ENCODE measurements at places on chromosomes 3 and 15. TPM values are rescaled to one million over a fixed set of nuclear protein-coding genes. Genes with fewer than 3 reads are reported as not detected.

DNA sequence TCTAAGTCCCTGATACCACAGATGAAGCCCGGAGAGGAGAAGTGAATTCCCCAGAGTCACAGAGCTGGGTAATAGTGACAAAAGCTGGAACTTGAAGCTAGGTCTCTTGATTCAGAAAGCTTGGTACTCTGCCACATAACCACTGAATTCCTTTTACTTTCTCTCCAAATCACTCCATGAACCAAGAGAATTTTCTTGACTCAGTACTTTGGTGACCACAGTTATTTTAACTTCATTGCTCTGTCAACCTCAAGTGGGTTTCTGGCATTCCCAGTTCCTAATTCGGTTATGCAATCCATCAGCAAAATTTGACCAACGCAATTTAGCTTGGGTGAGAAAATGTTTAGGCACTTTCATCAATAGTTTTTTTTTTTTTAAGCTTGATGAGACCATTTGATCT lies 61.0 kb upstream of the PPARG start:
- DNase-seq: no peak

DNA sequence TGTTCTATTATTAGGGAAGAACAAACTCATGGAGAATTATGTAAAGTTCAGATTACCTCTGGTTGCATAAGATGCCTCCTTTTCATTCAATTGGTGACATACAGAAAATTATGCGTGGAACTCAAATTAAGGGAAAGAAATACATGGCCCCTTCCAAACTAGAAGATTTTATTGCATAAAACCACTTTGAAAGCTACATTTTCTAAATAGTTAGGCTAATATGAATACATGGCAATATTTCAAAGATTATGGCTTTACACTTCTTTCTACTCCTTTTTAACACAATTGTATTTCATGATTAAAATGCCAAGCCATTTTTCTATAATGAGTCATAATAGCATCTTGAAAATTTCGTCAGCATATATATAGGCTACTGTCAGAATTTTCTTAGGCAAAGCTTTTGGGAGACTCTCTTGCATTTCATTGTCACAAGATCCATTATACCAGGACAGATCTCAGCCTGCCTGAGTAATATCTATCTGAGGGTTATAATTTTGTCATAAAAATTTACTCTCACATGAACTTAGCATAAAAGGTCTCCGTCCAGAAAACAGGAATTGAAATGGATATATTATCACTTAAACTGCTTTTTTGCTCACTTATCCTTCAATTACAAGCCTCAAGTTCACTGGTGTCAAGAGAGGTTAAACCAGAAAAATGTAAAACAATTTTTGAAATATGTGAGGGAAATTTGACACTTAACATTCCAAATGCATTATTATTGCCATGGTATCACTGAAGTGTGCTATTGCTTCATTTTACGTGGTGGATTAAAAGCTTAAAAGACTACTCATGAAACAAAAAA lies 37.1 kb downstream of the CPA3 start:
- DNase-seq: no peak

DNA sequence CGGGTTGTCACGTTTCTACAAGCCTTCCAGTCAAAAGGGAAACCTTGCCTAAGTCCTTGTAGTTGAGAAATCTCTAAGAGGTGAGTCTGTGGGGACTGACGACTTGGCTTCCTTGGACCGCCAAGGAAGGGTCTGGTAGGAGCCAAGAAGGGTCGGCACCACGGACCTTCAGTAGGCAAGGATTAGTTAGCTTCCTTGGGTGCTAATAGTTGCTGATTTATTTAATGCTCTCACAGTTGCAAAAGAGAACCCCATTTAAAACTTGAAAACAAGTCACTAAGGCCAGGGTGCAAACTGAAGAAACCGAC lies 361 bp upstream of the LCMT2 start:
- DNase-seq: no peak

DNA sequence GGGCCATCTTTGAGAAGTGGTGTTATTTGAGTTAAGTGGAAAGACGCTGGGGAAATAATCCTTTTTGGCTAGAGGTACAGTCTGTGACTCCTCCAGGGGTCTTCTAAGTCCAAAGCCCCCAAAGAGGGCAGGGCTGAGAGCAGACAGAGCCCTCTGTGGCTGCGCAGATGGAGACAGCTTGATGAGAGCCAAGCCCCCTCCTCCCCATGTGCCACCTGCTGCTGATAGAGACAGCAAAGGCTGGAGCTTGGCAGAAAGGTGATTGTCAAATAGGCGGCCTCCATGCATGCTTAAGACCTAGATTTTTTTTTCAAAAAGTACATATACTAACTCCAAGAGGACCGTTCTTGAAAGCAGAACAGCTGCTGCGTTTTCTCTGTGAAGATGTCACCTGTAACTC lies 72.4 kb downstream of the CRYGS start:
- DNase-seq: no peak

GRCh38 chr3:122714273-122714672 lies 33.6 kb downstream of the PARP14 start:
- DNase-seq: no peak

GRCh38 chr3:28334552-28334951 lies 14.0 kb upstream of the ZCWPW2 start:
- DNase-seq: no peak

GRCh38 chr3:138479438-138479863 lies 45.0 kb downstream of the ESYT3 start:
- DNase-seq: no peak

DNA sequence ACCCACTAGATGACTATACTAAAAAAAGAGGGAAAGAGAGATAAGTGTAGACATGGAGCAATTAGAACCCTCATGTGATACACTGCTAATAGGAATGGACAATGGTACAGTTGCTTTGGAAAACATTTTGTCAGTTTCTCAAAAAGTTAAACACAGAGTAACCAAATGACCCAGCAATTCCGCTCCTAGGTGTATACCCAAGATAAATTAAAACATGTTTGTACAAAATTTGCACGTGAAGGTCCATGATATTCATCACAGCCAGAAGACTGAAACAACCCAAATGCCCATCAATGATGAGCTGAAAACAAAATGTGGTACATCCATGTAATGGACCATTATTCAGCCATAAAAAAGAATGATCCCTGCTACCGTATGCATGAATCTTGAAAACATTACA lies 11.8 kb downstream of the MESP2 start:
- DNase-seq: no peak

DNA sequence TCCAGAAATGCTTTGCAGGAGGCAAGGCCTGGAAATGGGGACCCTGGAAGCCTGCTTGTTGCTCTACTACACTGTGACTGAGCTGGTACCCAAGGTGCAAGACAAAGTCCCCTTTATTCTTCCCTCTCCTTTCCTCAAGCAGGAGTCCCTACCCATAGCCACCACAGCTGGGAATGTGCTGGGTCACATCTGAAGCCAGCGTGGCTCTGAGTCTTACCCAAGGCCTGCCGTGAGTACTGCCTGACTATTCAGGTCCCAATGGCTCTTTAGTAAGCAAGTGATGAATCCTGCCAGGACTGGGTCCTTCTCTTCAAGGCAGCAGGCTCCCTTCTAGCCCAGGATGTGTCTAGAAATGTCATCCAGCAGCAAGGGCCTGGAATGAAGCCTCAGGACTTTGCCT lies 9.6 kb upstream of the RAD51 start:
- DNase-seq: no peak

DNA sequence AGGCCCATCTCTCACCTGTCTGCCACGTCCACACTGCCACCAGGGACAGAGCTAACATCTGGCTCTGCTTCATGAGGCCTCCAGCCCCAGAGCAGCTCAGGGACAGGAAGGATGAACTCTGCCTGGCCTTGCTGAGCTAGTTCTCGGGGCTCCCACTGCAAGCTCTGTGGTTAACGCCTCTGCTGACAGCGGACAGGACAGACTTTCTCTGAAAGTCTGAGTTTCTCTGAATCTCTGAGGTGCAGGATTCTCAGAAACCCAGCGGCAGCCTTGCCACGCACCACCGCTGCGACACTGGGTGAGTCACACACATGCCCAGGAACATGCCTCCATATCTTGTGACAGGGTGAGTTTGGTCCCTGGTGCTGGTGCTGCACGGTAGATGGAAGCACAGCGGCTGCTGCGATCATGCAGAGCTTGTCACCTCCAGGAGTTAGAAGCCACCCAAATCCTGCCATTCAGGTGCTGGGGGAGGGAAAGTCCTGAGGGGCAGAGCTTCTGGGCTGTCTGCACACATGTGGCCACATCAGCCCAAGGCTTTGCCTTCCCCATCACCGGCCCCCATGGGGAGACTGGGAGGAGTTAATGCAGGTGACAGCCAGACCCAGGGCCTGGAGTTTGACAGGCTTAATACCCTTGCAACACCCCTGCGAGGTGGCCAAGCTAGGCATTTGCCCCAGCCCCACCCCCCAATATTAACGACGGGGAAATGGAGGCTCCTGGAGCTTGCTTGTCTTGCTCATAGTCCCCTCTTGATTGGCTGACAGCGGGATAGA lies 267.0 kb downstream of the PLCL2 start:
- no peak for DNase-seq

DNA sequence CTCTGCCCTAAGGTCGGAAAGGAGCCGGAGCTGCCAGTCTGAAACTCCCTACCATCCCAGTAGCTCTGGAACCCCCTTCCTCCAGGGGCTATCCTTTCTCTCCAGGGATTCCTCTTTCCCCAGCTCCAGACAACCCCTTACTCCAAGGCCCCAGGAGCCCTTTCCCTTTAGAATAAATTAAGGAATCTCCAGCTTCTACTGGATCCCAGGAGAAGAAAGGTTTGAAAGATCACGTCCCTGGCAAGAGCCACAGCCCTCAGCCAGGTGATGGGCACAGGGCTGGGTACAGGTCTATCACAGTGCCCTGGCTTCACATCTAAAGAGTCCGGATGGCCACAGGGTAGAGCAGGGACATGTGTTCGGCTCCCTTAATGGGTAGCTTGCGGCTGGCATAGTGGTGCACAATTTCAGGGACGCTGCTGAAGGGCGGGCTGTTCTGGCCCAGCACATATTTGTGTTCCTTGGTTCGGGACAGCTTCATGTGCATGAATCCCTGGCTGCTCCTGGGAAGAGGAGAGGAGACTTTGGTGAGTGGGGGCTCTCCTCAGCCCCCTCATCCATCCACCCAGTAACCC lies 20.0 kb downstream of the SHF start:
- no peak for DNase-seq

GRCh38 chr3:51966016-51966415 lies 1.2 kb downstream of the PCBP4 start:
- no peak for DNase-seq

- DNase-seq: no peak
Observed at GRCh38 chr3:142417302-142417701, 30.5 kb downstream of the XRN1 start.

DNA sequence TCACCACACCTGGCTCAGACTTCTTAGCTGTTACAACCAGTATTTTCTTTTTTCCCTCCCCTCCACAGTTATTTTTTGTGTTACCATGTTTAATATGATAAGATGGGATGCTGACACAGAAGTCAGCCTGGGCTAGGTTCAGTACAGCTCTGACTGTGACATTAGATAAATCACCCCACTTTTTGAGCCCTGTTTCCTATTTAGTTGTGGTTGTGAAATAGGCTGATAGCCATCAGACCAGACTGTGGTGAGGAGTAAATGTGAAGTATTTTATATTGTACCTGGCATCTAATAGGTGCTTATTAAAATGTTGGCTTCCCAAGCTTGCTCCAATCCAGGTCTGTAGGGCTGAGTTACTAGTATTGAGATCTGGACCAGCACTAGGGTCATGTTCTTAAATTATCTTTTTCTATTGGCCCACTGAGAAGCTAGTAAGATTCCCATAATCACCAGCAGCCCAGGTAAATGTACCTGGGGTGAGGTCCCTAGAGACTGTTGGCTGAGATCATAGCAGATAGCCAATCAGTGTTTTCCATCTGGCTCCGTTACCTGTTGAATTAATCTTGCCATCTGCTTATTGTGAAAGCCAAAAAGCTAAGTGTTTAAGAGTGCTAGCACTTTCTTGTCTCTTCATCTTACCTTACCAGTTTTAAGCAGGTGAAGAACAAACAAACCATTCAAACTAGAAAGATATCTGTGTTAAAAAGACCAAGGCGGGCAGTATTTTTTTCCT lies 61.0 kb downstream of the CCK start:
- no peak for DNase-seq

DNA sequence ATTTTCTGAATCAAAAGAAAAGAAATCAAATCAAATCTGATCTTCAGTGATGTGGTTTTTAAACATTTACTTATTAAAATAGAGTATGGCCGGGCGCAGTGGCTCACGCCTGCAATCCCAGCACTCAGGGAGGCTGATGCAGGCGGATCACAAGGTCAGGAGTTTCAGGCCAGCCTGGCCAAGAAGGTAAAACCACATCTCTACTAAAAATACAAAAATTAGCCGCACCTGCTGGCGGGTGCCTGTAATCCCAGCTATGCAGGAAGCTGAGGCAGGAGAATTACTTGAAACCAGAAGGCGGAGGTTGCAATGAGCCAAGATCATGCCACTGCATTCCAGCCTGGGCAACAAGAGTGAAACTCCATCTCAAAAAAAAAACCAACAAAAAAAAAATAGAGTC lies 169.1 kb downstream of the ULK4 start:
- no peak for DNase-seq

DNA sequence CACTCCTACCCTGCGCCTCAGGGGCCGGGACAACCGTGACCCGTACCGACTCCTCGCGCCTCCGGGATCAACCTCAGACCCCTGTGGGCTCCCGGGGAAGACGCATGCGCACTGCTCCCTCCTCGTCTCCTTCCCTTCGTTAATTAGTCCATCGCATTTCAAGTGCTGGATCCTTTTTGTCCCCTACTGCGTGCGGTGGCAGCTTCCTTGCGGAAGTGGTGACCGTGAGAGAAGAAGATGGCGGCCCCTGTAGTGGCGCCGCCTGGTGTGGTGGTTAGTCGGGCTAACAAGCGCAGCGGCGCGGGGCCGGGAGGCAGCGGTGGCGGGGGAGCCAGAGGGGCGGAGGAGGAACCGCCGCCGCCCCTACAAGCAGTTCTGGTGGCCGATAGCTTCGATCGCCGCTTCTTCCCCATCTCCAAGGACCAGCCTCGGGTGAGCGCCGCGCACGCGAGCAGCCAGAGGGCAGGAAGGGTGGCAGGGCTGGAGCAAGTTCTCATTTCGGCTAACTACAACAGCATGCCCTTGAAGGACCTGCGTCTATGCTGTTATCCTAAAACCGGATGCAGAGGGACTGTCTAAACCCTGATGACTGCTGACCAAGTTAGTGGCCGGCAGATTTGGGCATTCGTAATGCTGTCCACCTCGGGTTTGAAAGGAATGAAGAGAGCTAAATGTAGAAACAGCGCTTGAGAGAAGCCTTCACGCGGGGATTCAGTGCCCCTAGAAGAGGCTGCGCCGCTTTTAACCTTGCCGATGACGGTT lies at the start of gene EIF2B5:
Gene EIF2B5 (plus strand): TSS at position 210 of the 762 bp plus-strand sequence. CDS start 28 bp downstream, at position 238.
- DNase-seq: peak; percentile 87

DNA sequence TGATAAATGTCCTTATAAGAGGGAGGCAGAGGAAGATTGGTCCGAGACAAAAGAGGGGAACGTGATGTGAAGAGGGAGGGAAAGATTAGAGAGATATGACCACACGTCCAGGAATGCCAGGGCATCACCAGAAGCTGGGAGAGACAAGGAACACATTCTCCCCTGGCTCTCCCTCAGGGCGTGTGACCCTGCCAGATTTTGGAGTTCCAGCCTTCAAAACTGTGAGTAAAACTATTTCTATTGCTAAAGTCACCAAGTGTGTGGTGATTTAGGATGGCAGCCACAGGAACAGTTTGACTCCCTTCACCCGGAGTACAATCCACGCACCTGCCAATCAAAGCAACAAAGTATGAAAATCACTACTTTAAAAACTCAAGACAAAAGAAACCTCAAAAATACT lies 32.1 kb upstream of the TJP1 start:
- DNase-seq: no peak

Gene ZNF502
- 5.5 TPM for polyA plus RNA-seq

Gene TMEM158
- 0.98 TPM for polyA plus RNA-seq

Gene SNTN
- polyA plus RNA-seq: 0.17 TPM

Gene MESP1
- polyA plus RNA-seq: not detected

Gene TMEM39A
- 22.0 TPM for polyA plus RNA-seq

Gene SLC22A14
- not detected for polyA plus RNA-seq
